Activated naive CD8-positive, alpha-beta T cell treated with anti-CD3 and anti-CD28 coated beads, Interleukin-2, amount 50 U/mL, for 16 hours (primary cell): ENCODE measurements at places on chromosomes 12 and 14.

GRCh38 chr12:74245458-74245857, 292.2 kb upstream of the ATXN7L3B start:
- no peak for DNase-seq

GRCh38 chr12:3720772-3721171, 32.1 kb downstream of the CRACR2A start:
- no peak for DNase-seq

DNA sequence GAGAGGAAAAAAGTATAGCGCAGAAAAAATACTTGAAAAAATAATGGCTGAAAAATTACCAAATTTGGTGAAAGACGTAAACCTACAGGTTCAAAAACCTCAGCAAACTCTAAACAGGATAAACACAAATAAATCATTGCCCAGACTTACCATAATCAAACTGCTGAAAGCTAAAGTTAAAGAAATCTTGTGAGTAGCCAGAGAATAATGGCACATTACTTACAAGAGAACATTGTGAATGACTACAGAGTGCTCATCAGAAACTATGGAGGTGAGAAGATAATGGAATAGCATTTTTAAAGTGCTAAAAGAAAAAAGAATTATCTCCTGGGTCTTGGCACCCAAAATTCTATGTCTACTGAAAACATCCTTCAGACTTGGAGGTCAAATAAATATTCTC, 36.0 kb downstream of the ATF1 start:
- no peak for DNase-seq

DNA sequence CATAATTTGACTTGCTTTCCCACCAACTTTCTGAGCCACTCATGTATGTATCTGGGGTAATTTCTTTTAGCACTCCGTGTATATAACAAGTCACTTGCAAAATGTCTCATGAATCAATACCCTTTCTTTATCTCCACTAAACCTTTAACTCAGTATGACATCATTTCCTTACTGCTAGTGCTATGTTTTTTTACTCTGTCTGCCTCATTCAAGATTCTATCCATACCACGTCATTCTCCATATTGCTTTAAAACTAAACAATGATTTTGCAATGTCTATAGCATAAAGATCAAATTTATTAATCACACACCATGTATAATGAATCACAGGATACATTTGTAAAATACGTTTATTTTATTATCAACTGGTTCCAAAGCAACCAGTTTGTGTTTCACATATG, 178.2 kb downstream of the PIK3C2G start:
- DNase-seq: no peak

- DNase-seq: no peak
Observed at GRCh38 chr14:24051789-24052655, at the start of gene CARMIL3. Gene CARMIL3 (plus strand): TSS chr14:24052009. CDS start chr14:24052154, 145 bp downstream.

- no peak for DNase-seq
Observed at GRCh38 chr14:22541721-22542120, 47.3 kb downstream of the DAD1 start.

DNA sequence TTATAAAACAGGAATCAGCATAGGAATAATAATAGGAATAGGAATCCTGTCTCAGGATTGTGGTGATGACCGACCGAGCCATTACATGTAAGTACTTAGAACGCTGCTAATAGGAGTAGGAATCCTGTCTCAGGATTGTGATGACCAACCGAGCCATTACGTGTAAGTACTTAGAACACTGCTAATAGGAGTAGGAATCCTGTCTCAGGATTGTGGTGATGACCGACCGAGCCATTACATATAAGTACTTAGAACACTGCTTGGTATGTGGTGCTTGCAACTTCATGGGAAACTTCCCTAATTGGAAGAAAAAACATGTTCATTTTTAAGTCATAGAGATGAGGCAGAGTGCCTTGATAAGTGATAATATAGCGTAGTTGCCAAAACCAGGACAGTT, 30.0 kb downstream of the ELK3 start:
- no peak for DNase-seq

DNA sequence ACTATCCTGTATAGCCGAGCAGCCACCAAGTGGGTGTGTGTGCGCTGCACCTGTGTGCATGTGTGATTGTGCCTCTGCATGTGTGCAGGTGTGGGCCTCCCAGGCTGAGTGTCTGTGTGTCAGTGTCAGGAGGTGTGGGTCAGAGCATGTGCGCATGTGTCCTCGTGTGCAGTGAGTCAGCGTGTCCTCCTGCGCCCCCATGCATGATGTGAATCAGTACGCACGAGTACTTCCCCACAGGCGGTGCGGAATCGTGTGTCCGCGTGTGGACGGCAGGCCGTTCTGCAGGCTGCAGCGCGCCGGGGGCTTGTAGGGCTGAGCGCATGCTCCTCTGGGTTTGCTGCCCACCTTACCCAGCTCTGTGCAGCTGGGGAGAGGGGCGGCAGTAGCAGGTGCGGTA, 34.2 kb downstream of the DTX1 start:
- DNase-seq: no peak

DNA sequence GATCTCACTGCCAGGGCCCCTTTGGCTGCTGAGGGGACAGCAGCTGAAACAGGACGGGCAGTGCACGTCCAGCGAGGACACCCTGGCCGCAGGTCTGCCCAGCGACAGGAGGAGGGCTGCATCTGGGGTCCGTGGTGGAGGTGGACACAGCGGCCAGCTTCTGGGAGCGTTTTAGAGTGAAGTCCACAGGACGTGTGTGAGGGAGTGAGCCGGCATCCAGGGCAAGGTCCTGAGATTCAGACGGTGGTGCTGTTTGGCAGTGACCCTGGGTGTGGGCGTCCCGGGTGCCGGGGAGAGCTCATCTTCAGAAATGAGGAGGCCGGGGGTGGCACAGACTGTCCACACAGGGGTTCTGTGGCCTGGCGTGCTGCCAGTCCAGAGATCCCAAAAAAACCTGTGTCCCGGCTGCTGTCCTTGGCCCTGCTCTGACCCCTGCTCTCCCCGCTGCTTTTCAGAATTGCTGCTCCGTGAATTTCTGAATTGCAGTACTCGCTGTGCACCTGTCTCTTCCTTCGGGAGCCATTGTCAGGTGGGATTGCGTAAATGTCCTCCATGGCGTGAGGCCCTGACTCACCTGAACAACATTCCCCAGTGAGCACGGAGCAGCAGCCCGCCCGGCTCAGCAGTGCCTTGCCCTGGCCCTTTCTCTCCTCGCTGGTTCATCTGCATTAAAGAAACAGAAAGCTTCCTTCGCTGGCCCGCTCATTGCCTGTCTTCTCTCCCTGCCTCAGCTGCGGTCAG, 183.5 kb upstream of the C14orf180 start:
- no peak for DNase-seq

DNA sequence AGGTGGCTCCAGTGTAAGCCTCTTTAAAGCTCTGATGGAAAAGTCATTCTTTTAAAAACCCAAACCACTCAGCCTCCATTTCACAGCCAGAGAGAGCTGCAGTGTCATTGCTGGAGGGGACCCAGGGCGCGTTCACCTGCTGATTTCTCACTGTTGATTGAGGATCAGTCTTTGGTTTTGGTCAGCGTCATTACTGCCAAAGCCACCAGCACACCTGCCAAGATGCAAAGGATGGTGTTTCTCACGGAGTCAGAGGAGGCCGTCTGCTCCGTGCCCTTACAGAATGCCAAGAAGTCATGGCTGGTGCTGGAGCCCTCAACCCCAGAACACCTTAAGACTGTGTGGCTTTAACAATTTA, 32.8 kb upstream of the BATF start:
- DNase-seq: no peak

DNA sequence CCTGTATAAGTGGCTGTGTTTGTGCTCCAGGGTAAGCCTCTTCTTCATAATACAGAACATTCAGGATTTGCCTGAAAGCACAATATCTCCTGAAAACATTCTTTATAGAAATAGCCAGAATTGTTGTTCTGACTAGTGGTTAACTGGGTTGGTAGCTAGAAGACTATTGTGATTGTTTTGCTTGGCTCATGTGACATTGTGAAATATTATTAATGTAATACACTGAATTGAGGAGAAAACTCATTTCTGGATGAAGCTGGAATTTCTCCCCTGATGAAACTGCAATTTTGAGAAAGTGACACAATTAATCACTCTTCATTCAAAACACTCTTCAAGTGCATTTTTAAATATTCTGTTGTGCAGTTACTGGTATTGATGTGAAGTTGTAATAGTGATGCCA, 172.3 kb upstream of the PTPRQ start:
- DNase-seq: no peak

GRCh38 chr14:95814363-95815225, 62.0 kb upstream of the TUNAR start:
- DNase-seq: no peak

DNA sequence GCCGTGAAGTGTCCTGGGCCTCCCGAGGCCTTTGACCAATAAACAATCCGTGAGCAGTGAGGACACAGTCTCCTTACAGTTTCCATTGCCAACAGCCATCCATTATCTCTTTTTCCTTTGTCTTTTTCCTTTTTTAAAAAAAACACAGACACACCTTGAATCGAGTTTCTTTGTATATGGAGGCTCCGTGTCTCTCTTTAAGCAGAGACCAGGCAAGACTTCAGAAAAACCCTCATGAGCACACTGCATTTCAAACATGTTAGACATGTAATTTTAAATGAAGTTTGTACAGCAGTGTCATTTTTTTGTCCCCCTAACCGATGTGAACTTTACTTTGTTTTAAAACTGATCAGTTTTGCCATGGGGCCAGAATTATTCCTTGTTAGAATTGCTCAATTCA, 111.1 kb downstream of the SPTSSA start:
- no peak for DNase-seq

DNA sequence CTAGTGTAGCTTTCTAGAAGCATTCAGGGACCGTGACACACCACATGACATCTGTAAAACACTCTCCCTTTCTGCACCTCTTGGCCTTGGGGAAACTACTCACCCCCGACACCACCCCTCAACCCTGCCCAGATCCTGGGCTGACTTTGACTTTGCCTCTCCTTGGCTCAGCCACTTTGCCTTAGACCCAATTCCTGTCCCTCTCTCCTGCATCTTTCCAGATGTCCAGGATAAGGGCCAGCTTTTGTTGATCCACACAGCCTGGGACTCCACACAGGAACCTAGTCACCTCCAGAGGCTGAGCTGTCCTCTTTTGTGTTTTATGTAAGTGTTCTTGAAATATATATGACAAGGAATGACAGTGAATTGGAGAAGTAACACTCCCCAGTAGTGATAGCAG, 153.7 kb upstream of the PLXNC1 start:
- no peak for DNase-seq

- DNase-seq: no peak
Observed at GRCh38 chr12:66688846-66689439, 10.1 kb upstream of the GRIP1 start.

DNA sequence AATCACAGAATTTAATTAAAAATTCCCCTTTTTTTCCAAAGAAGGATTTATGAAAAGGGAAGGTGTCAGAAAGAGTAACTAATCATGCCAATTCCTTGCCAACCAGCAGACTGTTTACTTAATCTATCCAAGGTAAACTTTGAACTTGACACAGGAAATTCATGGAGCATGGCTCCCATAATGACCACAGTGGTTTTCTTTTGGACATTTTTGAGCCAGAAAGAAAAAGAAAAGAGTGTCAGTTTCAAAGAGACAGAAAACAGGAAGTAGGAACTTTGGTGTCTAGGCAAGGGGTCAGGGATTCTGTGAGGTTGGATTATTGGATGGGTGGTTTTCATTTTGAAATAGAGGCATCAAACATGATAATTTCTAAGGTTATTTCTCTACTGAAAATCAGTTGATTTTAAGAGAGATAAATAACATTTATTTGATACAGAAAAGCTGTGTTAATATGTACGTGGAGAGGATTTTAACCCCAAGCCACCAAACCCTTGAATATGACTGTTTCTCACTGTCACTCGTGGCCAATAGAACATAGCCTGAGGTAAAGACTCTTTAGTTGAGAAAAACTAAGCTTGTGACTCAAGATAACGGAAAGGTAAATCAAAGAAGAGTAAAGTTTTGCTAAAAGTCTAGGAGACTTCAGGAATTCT, 196.1 kb downstream of the TTC6 start:
- DNase-seq: no peak

DNA sequence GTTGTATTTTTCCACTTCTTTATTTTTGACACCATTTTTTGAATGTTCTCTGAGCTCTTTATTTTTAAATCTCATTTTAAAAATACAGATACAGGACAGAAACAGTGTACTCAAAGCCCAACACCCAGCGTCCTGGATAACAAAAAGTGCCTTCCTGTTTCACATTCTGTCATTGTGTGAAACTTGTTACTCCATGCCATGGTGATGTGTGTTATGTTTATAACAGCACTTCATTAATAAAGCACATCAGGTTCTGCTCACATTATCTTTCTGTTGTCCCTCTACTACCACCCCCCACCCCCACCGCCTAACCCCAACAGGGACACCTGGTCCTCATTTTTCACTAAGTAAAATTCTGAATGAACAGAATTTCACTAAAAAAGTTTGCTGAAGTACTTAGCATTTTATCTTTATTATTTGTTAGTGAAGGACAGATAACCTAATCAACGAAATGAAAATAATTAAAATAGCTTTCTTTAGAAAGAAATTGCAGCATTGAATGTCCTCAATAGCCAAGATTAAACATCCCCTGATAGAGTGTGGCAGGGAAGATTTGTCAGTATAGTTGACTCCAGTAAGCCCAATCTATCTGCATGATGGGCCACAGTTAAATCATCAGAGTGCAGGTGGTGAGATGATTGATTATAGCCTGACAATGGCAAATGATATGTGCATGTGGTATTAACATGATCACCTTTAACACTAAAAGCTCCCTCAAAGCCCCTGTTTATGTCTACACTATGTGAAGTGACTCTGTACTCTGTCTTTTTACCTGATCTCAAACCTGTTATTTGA, 153.9 kb downstream of the ACSS3 start:
- no peak for DNase-seq

DNA sequence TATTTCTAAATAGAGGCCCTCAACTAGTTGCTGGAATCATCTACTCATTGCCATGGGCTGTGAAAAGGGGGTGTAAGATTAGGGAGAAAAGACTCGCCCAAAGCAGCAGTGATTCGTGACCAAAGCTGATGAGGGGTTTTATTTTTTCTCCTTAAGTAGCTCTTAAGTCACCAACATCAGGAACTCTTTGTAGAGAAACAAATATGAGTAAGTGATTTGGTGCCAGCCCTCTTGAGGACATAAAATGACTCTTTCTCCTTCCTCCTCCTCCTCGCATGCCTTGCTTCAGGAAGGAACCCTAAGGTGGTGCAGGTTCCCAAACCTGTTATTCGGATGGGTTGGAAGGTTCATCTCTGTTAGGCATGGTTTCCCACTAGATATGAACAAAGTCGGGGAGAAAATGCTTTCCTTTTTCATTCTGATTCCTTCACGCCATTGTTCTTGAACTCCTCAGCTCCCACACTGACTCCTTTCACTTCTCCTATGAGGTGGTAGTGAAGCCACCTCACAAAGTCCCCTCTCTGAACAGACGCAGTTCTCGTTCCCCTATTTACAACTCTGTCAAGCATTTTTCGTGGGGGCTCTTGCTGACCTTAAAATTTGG, 113.4 kb downstream of the ETV6 start:
- DNase-seq: no peak

GRCh38 chr12:104975587-104976343, 10.4 kb upstream of the NOPCHAP1 start:
- no peak for DNase-seq

- no peak for DNase-seq
Observed at GRCh38 chr14:21039585-21040369, 2.4 kb upstream of the RNASE7 start.

GRCh38 chr14:78700236-78700635, 530.1 kb downstream of the NRXN3 start:
- DNase-seq: no peak
